ENCODE measurements at places on chromosomes 5 and 9.

DNA sequence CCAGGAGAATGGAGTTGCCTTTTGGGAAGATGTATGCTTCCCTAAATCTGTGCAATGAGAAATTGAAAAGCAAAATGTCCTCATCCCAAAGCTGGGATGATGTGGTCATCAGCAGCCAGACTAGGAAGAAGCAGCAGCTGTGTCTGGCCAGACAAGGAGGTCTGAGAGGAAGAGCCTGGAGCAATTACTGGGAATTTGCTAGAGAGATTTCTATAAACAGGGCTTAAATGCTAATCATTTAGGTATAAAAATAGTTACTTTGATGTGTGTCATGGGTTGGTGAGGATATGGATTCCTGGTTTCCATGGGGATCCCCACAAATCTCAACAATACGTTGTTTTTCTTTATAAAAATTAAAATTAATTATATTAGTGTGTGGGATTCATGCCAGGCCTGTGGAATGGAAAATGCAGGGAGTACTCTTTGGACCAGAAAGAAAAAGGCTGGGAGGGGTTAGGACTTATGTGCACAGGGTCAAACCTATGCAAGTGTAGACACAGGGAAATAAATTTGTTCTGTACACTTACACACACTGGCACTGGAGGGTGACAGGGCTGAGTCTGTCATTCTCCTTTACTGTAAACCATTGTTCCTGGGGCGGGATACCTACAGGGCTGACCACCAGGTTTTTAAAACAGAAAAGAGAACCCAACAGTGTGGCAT is 58.7 kb upstream of the TRPC7 start:
- no peak for DNase-seq

DNA sequence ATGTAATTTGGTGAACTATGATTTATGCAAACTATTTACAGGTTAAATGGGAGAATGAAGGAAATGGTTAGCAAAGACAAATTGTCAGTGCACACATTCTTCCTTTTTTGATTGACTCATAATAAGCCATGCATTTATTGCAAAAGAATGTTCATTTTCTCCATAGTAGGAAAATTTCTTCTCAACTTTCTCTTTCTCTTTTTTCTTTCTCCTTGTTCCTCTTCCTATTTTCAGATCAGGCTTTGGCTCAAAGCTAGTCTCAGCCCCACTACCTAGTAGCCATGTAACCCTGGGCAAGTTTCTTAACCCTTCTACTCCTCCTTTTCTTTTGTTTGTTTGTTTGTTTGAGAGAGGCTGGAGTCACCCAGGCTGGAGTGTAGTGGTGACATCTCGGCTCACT is 156.6 kb downstream of the PIK3R1 start:
- DNase-seq = no peak

DNA sequence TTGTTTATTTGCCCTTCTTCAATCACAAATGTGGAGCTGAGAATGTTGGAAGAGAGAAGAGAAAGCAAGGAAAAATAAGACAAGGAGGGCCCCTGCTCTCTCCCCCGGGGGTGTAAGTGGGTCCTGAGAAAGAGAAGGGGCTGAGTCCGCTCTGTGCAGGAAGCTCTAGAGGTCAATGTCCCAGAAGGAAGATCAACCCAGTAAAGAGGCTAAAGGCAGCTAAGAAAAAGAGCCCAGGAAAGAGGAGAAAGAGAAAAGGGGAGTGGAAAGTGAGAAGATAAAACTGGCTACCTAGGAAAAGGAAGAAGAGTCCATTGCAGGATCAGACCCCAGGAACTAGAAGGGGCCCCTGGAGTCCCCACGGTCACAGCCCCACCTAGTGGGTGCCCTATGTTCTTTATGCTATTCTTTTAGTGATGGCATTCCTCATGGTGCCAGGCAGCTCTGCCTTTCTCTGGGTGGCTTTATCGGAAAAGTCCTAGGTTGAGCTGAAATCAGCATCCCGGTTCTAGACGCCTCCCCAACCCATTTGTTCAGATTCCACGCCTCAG is 583.4 kb downstream of the ACTL7B start:
- DNase-seq = no peak

DNA sequence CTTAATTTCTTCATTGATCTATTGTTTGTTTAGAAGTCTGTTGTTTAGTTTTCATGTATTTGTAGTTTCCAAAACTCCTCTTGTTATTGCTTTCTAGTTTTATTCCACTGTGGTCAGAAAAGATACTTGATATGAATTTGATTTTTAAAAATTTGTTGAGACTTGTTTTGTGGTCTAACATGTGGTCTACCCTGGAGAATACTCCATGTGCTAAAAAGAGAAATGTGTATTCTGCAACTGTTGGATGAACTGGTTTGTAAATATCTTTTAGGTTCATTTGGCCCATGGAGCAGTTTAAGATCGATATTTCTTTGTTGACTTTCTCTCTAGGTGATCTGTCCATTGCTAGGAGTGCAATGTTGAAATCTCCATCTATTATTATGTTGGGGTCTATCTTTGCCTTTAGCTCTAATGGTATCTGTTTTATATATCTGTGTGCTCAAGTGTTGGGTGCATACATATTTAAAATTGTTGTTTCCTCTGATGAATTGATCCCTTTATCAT is 150.6 kb upstream of the ATP10B start:
- no peak for DNase-seq

- no peak for DNase-seq
Measured at GRCh38 chr5:32880796-32881195, 169.7 kb downstream of the NPR3 start.

DNA sequence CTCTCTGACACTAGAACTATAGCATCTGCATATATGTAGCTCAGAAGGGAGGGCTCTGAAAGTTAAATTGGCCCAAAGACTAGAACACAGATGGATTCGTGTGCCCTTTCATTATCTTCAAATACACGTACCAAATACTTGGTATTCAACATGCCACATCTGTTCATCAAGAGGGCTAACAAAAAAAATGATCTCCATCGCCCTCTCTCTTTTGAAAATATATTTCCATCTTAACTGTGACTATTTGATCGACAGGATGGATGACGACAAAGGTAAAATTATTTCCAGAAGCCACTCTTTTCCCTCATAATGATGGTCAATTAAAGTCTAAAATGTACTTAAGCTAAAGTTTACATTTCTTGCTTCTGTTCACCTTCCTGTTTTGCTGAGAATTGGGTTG is 77.0 kb downstream of the SEMA6A start:
- DNase-seq = no peak
